ENCODE measurements at places on chromosomes 7 and 10.

DNA sequence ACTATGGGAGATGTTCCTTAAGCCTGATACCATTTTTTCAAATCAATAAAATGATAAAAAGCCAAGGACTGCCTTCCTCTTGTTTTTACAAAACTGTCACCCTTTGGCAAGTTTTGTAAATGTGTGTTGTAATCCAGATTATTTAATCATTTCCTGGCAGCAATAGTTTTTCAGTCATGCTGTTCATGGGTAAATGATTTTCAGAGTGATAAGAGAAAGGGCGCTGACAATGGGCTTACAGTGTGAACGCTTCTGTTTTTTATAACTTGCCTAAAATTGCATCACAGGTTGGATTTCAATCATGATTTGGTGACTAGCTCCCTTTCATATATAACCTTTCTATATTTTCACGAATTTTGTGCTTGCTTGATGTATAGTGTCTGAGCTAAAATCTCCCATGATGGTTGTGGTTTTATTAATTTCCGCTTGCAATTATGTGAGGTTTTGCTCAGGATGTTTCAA, 19.0 kb upstream of the DMBT1 start:
- no peak for DNase-seq

DNA sequence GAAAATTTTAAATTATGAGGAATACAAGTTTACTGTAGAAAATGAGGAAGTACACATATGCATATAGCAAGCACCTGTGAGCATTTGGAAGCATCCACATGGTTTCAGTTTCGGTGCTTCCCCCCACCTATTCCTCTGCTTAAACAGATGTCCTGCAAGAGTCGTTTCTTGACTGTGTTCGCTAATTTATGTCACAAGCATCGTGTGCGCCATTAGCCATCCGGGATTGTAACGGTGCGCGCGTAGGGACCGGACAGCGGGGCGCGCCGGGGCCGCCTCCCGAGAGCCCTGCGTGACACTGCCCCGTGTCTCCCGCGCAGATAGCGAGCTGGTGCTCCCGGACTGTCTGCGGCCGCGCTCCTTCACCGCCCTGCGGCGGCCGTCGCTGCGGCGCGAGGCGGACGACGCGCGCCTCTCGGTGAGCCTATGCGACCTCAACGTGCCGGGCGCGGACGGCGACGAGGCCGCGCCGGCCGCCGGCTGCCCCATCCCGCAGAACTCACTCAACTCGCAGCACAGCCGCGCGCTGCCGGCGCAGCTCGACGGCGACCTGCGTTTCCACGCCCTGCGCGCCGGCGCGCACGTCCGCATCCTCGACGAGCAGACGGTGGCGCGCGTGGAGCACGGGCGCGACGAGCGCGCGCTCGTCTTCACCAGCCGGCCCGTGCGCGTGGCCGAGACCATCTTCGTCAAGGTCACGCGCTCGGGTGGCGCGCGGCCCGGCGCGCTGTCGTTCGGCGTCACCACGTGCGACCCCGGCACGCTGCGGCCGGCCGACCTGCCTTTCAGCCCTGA, 90.9 kb downstream of the NEURL1 start:
- no peak for DNase-seq

DNA sequence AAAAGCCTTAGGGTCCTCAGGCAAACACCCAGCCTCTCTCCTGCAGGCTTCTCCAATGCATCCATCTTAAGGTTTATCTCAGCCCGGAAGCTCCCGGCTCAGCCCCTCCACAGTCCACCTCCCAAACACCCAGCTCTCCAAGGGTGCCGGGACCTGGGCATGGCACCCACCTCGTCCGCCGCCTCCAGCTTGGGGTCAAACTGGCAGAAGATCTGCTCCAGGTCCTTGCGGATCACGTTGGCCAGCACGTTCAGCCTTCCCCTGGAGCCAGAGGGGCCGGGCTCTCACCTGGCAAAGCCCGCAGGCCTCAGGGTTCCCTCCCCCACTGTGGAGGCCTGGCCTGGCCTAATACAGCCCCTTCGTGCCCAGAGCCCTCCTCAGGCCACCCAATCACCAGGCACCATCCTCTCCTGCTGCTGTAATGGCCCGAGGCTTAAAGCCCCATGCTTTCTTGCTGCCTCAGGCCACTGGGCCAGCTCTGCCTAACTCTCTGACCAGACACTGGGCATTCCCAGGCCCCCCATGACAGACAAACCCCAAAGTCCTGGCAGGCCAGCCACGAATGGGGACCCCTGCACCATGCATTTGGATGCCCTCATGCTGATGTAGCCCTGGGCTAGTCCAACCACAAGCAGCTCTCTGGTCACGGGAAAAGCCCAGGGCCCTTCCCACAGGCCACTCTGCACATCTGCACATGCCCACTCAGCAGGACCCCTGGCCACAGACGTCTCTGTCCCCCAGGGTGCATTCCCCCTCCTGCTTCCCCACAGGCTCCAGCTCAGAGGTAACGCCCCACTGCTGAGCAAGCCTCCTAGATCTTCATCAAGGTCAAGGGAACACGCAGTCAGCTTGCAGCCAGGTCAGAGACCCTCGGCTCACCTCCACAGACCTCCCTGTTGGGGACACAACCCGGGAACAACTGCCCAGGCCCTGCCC, 12.3 kb downstream of the OGDHL start:
- DNase-seq: no peak

DNA sequence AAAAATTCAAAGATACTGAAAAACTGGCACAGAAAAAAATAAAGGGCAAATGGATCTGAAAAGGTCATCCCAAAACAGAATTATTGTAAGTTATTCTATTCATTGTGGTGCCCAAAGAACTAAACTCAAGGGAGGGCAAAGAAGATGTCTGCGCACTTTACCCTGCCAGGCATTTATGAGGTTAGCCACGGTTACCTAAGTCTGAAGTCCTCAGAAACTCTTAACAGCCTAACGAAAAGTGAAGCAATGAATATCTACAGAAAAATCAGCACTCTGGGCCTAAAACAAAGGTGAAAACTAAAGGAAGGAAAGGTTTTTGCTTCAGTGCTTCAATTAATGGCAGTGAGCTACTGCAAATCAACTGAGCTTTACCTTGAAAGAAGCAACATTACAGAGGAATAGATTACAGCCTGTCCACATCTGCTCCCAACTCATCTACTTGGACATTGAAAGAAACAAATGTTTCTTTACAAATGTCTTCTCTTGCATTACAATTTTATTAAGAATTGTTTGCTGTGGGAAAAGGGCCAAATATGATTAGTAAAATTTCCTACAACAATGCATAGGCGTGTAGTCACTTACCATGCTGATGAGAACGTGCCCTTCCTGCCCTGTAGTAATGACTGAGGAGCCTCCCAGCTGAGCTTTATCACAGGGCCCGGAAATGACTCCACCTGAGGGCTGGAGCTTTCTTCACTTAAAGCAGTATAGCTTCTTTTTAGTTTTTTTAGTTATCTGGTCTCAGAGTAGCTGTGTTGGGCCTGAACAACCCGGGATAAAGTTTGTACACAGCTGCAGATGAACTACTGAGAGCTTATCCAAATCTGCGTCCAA, at the start of gene TUBAL3:
Gene TUBAL3, minus strand, starts transcription at position 621 of the 834 bp plus-strand sequence. Its CDS starts 36 bp downstream, at position 585.
- DNase-seq: no peak

DNA sequence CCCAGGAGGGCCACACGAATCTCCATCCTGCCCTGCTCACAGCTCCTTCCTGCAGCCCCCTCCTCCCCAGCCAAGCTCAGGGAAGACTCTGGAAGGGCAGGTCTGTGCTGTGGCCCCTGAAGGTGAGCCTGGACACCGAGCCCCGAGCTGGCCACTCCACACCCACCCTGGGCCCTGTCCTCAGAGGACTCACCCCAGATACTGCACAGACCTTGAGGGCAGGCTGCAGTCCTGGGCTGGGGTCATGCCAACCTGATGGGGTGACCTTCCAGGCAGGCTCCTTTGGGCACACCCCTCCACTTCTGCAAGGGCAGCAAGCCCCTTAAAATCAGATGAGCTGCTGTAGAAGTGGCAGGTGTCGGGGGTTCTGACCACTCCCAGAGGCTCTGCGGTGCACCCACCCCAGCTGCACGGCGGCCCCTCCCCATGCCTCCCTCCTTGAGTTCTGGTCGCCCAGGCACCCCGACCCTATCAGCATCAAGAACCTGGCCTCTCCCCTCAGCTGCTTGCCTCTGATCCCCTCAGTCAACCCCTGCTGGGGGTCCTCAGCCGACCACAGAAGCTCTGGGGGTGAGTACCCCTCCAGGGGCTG, 24.3 kb downstream of the YKT6 start:
- DNase-seq: no peak

- DNase-seq: no peak
Observed at GRCh38 chr7:95470452-95470851, 15.3 kb upstream of the ASB4 start.

GRCh38 chr10:12179606-12180170, 16.0 kb downstream of the NUDT5 start:
- no peak for DNase-seq

- no peak for DNase-seq
Observed at GRCh38 chr7:108263425-108263824, 133.3 kb upstream of the LAMB4 start.

DNA sequence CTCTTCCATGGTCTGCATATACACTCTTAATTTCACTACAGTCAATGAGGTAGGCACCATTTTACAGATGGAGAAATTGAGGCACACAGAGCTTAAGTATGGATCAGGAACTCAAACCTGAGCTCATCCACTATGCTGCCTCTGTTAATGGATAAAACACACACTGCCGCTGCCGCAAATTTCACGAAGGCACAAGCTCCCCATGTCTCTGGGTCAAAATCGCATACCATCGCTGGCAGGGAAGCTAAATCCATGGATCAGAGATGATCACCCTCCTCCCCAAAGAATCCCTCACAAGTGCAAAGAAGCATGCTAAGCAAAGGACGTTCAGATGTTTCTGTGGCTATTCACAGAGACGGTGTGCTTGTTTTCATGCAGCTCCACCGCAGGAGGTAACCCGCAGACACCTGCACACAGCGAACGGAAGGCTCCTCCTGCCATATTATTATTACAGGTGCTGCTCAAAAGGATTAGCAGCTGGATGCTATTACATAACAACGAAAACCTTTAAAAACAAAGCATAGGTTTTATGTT, 109.3 kb downstream of the UBE2H start:
- no peak for DNase-seq

- no peak for DNase-seq
Observed at GRCh38 chr7:36755484-36755883, 31.2 kb upstream of the AOAH start.

DNA sequence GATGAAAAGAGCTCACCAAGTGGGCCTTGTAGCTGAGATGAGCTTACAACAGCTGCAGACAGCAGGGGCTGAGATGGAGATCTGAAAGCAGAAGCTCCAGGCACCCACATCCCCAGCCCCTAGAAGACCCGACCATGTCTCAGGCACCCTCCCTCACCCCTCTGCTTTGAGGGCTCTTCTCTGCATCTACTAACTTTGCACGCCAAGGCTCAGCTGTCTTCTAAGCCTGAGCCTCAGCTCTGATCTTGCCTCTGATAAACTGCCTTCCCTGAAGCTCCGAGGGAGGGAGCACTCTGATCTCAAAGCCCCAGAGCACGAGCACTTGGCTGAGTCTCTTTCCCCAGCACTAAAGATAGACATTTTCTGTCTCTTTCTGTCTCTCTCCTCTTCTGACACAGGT, 42.0 kb downstream of the ANXA8 start:
- no peak for DNase-seq

GRCh38 chr10:62479523-62479922, 105.4 kb downstream of the ZNF365 start:
- DNase-seq: no peak

DNA sequence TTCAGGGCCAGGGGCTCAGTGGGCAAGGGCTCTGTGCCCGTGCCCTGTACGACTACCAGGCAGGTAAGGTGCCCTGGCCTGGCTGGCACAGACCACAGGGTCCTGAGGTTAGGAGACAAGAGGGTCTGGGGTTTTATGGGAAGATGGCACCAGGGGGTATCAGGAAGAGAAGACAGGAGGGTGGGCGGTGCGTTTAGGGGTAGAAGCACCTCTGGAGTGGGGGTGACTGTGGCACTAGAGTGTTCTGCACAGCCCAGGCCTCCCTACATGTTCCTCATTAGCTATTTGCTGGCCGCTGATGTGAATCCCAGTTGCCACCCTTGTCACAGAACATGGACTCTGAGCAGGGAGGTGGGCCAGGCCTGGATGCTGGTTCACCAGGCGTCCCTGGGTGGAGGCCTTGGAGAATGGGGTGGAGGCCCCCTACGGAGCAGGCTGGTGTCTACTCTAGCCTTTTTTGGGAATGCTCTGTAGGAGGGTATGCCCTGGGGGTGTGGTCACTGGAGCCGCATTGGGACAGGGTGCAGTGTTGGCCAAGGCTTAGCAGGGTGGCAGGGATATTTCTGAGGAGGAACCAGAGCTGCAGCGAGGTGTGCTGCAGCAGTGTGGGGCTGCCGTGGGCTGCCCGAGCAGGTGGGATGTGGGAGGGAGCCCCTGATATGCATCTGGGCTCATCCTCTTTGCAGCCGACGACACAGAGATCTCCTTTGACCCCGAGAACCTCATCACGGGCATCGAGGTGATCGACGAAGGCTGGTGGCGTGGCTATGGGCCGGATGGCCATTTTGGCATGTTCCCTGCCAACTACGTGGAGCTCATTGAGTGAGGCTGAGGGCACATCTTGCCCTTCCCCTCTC, 5.0 kb downstream of the PGAM2 start:
- no peak for DNase-seq

DNA sequence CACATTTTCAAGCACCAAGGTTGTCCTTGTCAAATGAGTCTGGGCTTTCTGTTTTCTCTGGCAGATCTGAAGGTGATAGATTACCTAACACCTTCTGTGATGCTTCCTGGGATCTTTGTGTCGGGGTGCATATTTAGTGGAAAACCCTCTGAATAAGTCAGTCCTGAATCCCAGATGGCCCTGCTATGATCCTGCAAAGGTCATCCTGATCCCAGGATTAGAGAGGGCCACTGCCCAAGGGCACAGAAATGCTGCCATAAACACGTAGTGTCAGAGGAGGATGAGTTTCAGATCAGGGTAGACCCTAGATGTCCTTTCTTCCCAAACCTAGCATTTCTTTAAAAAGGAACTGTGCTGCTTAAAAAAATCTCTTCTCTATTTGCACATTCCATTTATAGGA, 19.0 kb downstream of the AGR2 start:
- DNase-seq: no peak

DNA sequence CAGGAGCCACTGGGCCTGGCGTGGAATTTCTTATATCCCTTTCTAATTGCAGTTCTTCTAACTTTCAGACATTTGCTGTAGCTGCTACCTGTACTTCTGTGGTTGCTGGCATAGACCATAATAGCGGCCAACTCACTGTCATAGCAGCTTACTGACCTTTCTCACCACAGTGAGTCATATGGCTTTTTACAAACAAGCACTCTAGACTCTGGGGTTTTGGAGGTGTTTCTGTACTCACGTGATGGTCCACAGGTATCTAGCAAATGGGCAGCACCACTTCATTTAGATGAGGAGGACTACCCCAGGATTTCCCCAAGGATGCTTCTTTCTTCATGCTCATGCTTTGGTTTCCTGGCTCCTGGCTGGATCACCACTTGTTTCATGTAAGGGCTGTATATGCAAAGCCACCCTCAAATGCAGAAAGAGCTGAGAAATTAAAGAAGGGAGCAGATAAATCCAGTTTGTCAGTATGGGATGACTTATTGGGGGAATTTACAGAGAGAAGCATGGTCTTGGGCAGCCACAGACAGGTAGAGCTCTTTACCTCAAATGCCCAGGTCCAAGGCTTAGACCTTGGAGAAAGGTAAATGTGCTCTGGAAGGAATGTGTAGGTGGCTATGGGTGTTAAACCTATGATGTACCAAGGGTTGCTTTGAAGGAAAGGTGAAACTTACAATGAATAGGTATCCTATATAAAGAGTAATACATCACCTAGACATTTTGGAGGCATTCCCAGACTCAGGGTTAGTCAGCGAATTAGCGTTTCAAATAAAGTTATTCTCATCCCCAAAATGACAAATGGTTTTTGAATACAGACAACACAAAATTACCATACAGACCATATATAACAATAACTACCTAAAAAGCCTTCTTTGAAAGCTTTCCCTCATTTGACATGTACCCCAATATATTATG, 15.9 kb upstream of the SLC25A16 start:
- DNase-seq: no peak
